ENCODE measurements at places on chromosomes 1 and 21. TPM values are rescaled to one million over a fixed set of nuclear protein-coding genes. Genes with fewer than 3 reads are reported as not detected.

The STIL gene
- total RNA-seq = 40.7 TPM

The SPATA6 gene
- 0.27 TPM for total RNA-seq

The INTS3 gene
- 62.9 TPM for total RNA-seq

The VSIG8 gene
- not detected for total RNA-seq

The RAB25 gene
- not detected for total RNA-seq

The EVA1C gene
- 3.2 TPM for total RNA-seq

The TEKT2 gene
- total RNA-seq = not detected

The ATP6V1G3 gene
- not detected for total RNA-seq
